Thyroid gland (tissue), 4 donors: ENCODE measurements at places on chromosomes 13 and 19. TPM values are rescaled to one million over a fixed set of nuclear protein-coding genes. Genes with fewer than 3 reads are reported as not detected.

DNA sequence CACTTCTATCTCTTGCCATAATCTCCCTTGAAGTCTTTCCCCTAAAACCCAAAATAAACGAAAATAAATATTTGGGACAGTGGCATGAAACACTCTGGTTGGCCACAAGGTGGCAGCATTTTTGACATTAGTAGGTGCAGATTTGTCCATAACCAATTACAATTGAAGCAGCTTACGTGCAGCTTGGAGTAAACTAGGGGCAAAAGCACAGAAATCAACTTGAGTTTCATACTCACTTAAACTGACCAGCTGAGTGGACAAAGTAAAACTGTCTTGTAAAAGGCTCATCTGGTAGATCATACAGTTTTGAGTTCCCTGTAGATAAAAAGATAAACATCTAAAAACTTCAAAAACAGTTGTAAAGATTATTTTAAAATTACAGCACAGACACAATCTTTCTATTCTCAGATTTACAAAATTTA lies 18.8 kb downstream of the PDCD5 start:
- DNase-seq = peak; percentile 10
- H3K27me3 ChIP-seq = no peaks in the 10 kb centered on the region
- peaks cover 32% of the 10 kb centered on the region for H3K36me3 ChIP-seq

DNA sequence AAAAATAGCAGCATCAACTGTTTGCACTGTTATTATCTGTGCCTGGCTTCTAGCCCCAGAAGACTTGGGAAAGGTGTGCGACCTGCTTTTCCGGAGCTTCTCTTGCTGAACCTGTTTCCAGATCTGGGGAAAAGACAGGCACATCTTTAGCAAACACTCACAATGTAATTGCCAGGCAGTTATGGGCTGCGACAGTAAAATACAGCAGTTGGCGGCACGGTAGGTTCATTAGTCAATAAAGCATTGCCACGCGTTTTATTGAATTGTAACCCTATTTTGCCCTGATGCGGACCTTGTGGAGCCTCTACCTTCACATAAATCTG lies 223.7 kb upstream of the TSHZ3 start:
- H3K4me1 ChIP-seq = no peaks in the 10 kb centered on the region
- no peaks in the 10 kb centered on the region for H3K36me3 ChIP-seq
- no peak for DNase-seq
- no peak overlapping the region for H3K27ac ChIP-seq
- H3K4me3 ChIP-seq = no peak overlapping the region
- no peaks in the 10 kb centered on the region for H3K27me3 ChIP-seq

CRX gene
- not detected for total RNA-seq

HRC gene
- total RNA-seq = 1.6 TPM

- peak; percentile 61 for DNase-seq
- H3K27ac ChIP-seq = no peak overlapping the region
- H3K36me3 ChIP-seq = no peaks in the 10 kb centered on the region
These were observed 64.6 kb downstream of the PDS5B start for GRCh38 chr13:32650705-32651311.

DNA sequence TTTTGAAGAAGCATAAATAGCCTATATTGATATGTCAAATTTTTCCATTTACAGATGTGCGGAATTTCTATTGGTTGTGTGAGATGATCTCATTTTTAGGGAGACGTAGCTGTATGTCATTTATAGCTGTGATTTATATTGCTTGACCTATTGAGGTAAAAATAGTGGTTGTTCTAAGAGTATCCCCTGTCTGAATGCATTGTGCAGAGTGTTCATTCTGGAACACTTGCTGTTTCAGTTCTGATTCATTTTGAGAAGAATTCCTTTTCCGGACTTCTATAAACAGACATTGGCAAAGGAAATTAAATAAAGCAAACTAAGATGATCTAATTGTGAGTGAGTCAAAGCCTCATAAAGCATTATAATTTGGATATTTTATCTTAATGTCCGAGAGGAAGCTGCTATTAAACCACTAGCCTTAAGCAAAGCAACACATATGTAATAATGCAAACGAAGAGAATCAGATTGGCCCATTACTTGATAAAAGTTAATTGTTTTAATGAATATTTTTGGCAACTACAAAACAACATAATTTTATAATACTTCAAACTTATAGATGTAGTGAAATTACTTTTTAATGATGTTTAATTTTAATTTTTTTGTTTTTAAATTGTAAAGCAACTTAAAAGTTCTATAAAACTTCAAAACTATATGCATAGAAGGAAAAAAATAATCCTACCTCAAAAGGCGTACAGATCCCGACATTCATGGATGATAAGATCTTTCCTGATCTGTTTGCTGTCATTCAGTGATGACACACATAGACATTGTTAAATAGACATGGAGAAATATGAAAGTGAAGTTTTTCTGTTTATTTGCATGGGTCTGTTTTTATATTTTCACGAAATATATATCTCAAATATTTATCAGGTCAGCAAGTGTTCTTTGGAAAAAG lies 942.6 kb upstream of the SLC10A2 start:
- no peaks in the 10 kb centered on the region for H3K27me3 ChIP-seq
- no peak for DNase-seq
- H3K4me3 ChIP-seq = no peak overlapping the region
- H3K27ac ChIP-seq = no peak overlapping the region
- H3K4me1 ChIP-seq = peaks cover 3% of the 10 kb centered on the region

- H3K4me3 ChIP-seq = no peak overlapping the region
- no peak overlapping the region for H3K27ac ChIP-seq
- no peak for DNase-seq
- H3K27me3 ChIP-seq = no peaks in the 10 kb centered on the region
These were observed 2541.1 kb downstream of the PCDH9 start for GRCh38 chr13:64688893-64689677.

CYP4F3 gene
- total RNA-seq = 0.59 TPM

DNA sequence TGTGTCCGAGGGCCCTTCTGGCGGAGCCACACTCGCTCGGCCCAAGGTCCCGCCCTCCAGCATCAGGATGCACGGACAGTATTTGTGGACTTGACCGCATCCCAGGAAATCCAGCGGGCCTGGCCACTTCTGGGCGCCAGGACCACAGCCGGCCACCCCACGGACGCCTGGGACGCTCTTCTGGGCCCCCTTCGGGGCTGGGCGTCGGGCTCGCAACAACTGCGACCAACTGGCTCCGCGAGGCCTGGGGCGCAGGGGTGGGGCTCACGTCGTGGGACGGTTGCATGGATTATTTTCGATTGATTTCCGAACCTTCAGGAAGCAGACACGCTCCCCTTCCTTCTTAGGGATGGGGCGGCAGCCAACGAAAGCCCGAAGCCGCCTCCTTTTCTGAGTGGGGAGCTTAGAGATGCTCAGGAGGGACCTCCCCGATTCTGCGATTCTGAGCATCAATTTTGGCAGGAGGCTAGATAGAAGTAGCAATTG lies 521 bp upstream of the NUP58 start:
- no peaks in the 10 kb centered on the region for H3K27me3 ChIP-seq
- peak; percentile 9 for DNase-seq
- H3K4me3 ChIP-seq = peak overlapping the region; percentile 78

GRCh38 chr19:8096071-8096470 lies 43.5 kb downstream of the CCL25 start:
- DNase-seq = no peak
- H3K36me3 ChIP-seq = no peaks in the 10 kb centered on the region
- no peak overlapping the region for H3K27ac ChIP-seq
- H3K27me3 ChIP-seq = no peaks in the 10 kb centered on the region
- H3K4me1 ChIP-seq = no peaks in the 10 kb centered on the region

- H3K4me1 ChIP-seq = peaks cover 71% of the 10 kb centered on the region
- H3K36me3 ChIP-seq = peaks cover 2% of the 10 kb centered on the region
- DNase-seq = peak; percentile 92
- no peak overlapping the region for H3K4me3 ChIP-seq
- peak overlapping the region; percentile 75 for H3K27ac ChIP-seq
These were observed 4.9 kb downstream of the NAPA start for GRCh38 chr19:47509973-47510372.

DNA sequence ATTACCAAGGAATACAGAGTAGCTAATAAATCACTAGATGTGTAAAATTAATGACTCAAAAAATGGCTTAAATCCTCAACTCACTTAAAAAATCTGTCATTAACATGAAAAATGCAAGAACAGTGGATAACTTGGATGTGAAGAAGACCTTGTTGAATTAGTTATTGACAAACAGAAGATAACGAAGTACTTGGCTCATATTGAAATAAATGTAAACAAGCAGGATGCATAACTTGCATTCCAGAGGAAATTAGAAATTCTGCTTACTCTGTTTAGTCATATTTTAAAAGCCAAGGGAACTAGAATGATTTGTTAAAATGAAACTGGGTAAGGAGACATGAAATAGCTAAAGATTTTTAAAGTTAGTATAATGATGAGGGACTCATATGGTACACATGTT lies 1812.2 kb downstream of the PCDH9 start:
- no peak for DNase-seq
- H3K4me1 ChIP-seq = no peaks in the 10 kb centered on the region
- no peak overlapping the region for H3K4me3 ChIP-seq
- H3K27me3 ChIP-seq = no peaks in the 10 kb centered on the region
- H3K36me3 ChIP-seq = no peaks in the 10 kb centered on the region

DNA sequence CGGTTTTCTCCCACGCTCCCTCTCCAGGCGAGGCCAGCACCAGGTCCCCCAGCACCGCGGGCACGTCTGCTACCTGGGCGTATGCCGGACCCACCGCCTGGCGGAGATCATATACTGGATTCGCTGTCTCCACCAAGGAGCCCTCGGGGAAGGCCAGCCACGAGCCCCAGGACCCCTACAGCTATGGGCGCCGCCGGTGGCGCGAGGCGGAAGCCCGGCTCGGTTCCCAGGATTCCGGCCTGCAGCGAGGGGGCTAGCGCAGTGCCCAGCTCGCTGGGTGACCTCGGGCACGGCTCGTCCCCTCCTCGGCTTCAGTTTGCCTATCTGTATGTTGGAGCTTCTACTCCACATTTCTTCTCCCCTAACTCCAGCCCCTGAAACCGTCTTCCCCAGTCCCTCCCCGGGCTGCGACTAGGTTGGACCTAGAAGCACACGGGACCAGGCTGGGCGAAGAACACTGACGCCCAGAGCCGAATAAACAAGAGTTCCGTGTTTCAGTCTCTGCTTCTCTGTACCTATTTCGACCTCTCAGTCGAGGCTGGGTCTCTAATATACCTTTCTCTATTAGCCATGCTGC lies 749 bp upstream of the CPT1C start:
- peak overlapping the region; percentile 16 for H3K27ac ChIP-seq
- peaks cover 25% of the 10 kb centered on the region for H3K36me3 ChIP-seq
- H3K4me3 ChIP-seq = no peak overlapping the region
- H3K4me1 ChIP-seq = peaks cover 4% of the 10 kb centered on the region
- DNase-seq = no peak

FBL gene
- total RNA-seq = 80.9 TPM

- DNase-seq = no peak
- no peak overlapping the region for H3K27ac ChIP-seq
- no peak overlapping the region for H3K4me3 ChIP-seq
- H3K27me3 ChIP-seq = no peaks in the 10 kb centered on the region
- no peaks in the 10 kb centered on the region for H3K36me3 ChIP-seq
- H3K4me1 ChIP-seq = no peaks in the 10 kb centered on the region
These were observed 24.9 kb downstream of the SIGLEC7 start for GRCh38 chr19:51166846-51167490.

- DNase-seq = no peak
- no peaks in the 10 kb centered on the region for H3K4me1 ChIP-seq
- H3K27ac ChIP-seq = no peak overlapping the region
- H3K27me3 ChIP-seq = no peaks in the 10 kb centered on the region
These were observed 14.4 kb downstream of the EVI5L start for GRCh38 chr19:7844405-7844804.

GRCh38 chr19:49474542-49474924 lies 518 bp downstream of the FLT3LG start:
- no peaks in the 10 kb centered on the region for H3K36me3 ChIP-seq
- H3K4me1 ChIP-seq = peaks cover 4% of the 10 kb centered on the region
- H3K27ac ChIP-seq = peak overlapping the region; percentile 73
- peak overlapping the region; percentile 62 for H3K4me3 ChIP-seq

- H3K4me1 ChIP-seq = peaks cover 6% of the 10 kb centered on the region
- H3K36me3 ChIP-seq = peaks cover 31% of the 10 kb centered on the region
- H3K4me3 ChIP-seq = no peak overlapping the region
- H3K27ac ChIP-seq = peak overlapping the region; percentile 80
- H3K27me3 ChIP-seq = no peaks in the 10 kb centered on the region
- no peak for DNase-seq
These were observed 1.1 kb downstream of the FKBP8 start for GRCh38 chr19:18541992-18542940.

OR4F17 gene
- not detected for total RNA-seq

- no peaks in the 10 kb centered on the region for H3K4me1 ChIP-seq
- no peak overlapping the region for H3K4me3 ChIP-seq
- no peak for DNase-seq
- no peaks in the 10 kb centered on the region for H3K36me3 ChIP-seq
These were observed 334.0 kb downstream of the DIAPH3 start for GRCh38 chr13:59829690-59830089.

SULT2A1 gene
- total RNA-seq = not detected

CSNK1A1L gene
- not detected for total RNA-seq

ZNF550 gene
- total RNA-seq = 13.5 TPM

- H3K4me1 ChIP-seq = peaks cover 4% of the 10 kb centered on the region
- no peaks in the 10 kb centered on the region for H3K36me3 ChIP-seq
- no peak overlapping the region for H3K27ac ChIP-seq
- H3K27me3 ChIP-seq = no peaks in the 10 kb centered on the region
- DNase-seq = no peak
- H3K4me3 ChIP-seq = no peak overlapping the region
These were observed 3.7 kb upstream of the RASL11A start for GRCh38 chr13:27266917-27267316.

MEDAG gene
- total RNA-seq = 33.3 TPM

DNA sequence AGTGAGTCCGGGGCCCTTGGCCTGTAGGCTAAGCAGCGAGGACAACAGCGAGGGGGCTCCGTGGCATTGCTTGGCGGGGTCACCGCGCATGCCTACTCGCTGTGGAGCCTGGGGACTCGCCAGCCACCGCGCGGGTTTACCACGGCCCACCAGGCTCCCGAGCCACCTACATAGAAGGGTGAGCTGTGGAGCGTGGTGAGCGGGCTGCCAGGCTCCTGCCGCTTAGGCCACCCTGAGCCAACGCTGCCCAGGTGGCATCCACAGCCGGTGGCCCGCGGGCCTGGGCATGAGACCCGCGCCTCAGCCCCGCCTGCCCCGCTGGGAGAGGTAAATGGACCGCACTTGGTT lies 31.2 kb downstream of the C1QTNF9 start:
- H3K27ac ChIP-seq = no peak overlapping the region
- no peak overlapping the region for H3K4me3 ChIP-seq
- no peaks in the 10 kb centered on the region for H3K36me3 ChIP-seq

ZNF285 gene
- total RNA-seq = 5.4 TPM

GRCh38 chr13:99408703-99409000 lies 92.6 kb upstream of the TM9SF2 start:
- H3K4me3 ChIP-seq = no peak overlapping the region
- no peaks in the 10 kb centered on the region for H3K4me1 ChIP-seq
- no peak for DNase-seq
- H3K36me3 ChIP-seq = no peaks in the 10 kb centered on the region
- no peak overlapping the region for H3K27ac ChIP-seq
- no peaks in the 10 kb centered on the region for H3K27me3 ChIP-seq

GRCh38 chr19:16142032-16142580 lies 1.4 kb upstream of the HSH2D start:
- peaks cover 4% of the 10 kb centered on the region for H3K4me1 ChIP-seq
- DNase-seq = no peak
- H3K27ac ChIP-seq = no peak overlapping the region
- H3K4me3 ChIP-seq = no peak overlapping the region
- no peaks in the 10 kb centered on the region for H3K36me3 ChIP-seq
- no peaks in the 10 kb centered on the region for H3K27me3 ChIP-seq

LHB gene
- total RNA-seq = not detected

EBI3 gene
- total RNA-seq = 4.5 TPM

GGN gene
- total RNA-seq = 2.9 TPM
